ENCODE measurements at places on chromosomes 5 and 9.

DNA sequence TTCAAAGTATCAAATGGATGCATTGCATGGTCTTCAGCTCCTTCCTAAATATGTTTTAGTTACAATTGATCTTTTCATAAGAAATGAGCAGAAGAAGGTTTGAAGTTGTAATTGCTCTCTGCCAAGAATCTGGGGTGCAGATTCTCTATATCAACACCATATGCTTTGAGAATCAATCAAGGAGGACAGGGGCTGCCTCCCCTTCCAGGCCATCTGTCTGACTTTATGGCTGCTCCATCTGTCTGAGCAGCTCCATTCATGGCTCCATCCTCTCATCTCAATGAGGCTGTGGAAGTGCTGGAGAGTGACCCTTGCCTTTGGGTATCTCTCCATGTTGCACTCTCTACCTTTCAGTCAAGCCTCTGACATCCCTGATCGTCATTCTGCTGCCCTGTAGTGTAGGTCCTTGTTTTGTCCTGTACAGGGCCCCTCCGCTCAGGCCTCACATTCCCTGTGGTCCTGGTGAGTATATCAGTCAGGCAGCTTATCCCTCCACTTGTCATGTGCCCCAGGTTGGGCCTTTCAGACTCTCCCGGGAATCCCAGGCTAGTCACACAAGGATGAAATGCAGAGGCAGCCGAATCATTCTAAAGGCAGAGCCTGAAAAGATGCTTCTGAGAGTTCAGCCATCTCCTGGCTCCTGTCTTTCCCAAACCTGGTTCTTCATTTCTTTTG lies 14.0 kb upstream of the SV2C start:
- DNase-seq = no peak

DNA sequence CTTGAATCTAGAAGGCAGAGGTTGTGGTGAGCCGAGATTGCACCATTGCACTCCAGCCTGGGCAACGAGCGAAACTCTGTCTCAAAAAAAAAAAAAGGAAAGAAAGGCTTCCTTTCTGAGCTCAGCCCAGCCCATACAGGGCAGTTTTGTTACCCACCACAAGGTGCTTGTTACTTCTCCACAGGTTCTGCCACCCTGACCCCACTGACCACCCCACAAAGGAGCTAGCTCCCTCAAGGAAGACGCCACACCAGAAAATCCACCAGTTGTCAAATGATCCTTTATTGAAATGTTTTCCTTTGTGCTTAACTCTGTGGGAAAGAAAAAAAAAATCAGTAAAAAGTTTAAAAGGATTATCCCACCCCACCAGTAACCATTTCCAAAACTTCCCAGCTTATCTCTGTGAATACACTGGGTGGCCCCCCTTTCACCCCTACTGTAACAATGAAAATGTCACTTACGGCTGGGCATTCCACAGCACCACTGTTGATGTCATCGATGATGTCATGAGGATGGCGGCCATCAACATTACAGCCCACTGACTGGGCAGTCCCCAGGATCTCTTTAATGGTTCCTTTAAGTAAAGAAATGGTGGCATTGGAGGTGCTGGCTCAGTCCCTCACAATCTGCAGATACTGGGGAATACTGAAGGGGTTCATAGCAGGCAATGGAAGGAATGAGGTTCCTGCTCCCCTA lies 3.6 kb downstream of the RPL12 start:
- no peak for DNase-seq

DNA sequence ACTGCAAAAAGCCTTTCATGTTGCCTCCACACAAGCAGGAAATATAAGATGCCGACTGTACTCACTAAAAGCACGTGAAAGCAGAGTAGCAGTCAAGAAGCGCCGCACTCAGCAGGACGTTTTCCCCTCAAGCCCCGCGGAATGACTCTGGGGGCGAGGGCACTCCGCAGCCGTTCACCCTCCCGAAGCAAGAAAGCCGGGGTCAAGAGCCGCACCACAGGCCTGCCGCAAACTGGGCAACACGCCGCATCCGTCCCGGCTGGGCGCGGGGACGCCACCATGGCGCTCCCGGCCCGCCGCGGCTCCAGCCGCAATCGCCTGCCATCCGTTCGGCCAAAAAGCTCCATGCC lies 364 bp downstream of the RPS6 start:
- no peak for DNase-seq

DNA sequence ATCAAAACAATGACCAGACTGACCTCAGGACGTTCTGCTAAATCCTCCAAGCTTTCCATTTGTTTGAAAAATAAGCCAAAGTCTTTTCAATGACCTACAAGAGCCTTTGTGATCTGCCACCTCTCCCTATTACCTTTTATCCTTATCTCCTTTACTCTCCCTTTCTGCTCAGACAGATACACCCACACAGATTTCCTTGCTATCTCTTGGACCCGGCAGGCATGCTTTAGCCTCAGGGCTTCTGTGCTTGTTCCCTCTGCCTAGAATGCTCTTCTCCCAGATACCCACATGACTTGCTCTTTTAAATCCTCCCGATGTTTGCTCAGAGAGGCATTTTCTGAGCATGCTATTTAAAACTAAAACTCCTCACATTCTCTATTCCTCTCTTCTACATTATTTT lies 8.9 kb upstream of the ELOVL7 start:
- no peak for DNase-seq

DNA sequence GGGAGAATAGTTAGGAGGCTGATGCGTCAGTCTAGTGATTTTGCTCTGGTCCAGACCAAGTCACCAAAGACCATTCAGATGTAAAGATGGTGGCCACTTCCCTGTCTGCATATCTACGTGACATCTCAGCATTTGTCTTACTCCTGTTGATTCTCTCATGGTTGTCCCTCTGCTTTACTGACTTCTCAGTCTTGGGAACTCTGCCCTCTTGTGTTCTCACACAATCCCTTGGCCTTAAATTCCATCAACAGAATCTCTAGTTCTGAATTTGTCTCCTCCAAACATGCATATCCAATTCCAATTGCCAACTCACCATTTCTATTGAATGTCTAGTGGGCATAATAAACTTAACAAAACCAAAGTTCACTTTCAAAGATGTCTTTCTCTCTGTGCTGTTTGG lies 147.8 kb downstream of the SLC24A2 start:
- no peak for DNase-seq

DNA sequence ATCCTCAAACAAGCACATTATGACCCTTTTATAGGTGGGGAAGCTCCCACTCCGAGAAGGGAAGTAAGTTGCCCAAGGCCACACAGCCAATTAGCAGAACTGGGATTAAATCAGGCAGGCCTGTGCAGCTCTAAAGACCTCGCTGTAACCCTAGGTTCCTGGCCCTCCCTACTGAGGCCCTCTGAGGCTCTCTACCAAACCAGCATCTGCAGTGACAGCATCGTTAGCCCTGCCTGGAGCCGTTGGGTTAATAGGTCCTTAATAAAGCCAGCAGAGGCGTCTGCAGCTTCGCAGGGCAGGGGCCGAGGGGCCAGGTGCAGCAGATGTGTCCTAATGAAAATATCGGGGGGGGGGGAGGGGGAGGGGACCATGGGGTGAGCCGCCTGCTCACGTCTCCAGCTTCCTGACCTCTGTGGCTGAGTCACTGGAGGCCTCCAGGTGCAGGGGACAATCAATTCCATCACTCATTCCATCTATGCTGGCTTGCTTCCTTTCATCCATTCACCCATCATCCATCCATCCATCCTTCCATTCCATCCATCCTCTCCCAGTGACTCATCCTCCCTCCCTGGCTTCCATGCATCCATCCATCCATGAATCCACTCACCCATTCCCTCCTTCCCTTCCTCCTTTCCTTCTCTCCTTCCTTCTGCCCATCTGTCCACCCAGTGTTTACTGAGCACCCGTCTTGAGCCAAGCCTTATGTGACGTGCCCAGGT lies 203.9 kb downstream of the C9orf50 start:
- peak; percentile 36 for DNase-seq

DNA sequence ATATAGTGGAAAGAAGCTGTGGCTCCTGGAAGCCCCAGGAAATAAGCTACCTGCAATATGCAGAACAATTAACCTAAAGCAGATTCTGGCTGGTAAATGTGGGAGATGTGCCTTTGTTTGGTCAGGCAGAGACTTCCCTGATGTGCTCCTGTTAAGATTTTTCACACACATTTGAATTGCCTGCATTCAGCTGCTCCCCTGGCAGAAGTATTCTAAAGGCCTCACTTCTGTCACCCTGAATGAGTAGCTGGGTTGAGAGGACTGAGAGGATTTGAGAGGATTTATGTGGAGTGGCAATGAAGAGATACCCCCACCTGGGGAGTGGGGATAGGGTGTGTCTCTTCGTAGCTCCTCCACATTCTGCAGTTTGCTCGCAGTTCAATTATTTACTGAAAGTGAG lies 130.5 kb downstream of the ST8SIA4 start:
- DNase-seq = no peak

GRCh38 chr5:39256477-39257235 lies 37.3 kb upstream of the FYB1 start:
- peak; percentile 26 for DNase-seq

DNA sequence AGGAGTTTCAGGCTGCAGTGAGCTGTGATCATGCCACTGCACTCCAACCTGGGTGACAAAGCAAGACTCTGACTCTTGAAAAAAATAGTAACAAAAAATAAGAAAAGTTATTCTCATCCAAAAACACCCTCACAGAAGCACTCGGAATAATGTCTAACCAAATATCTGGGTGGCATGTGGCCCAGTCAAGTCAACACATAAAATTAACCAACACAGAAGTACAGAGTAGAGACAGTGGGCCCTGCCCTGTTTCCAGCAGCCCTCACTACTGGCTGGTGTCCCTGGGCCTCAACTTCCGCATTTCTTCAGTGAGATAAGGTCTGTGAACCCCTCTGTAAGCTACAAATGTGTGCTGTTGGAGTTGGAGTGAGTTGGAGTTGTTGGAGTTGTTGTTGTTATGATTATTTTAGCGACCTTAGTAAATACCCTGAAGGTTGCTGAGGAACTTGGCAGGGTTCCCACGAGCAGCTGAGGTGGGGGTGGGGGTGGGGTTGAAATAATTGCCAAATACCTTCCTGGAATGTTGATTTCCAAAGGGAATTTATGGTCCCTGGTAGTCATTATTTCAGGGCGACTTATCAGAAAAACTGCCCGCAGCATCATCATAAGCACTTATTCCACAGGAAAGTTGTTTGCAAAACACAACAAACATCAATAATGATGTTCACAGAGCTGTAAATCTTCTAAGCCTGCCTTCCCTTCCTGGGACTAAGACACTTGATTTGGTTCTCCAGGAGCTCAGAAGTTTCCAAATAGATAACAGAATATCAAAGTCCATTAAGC lies 30.2 kb downstream of the C5orf15 start:
- DNase-seq = no peak

GRCh38 chr5:140574165-140574564 lies 9.5 kb downstream of the SLC35A4 start:
- DNase-seq = no peak

GRCh38 chr5:35736280-35736679 lies 118.6 kb downstream of the SPEF2 start:
- no peak for DNase-seq

- peak; percentile 68 for DNase-seq
Measured at GRCh38 chr9:133532937-133533668, 1.4 kb upstream of the ADAMTSL2 start.

- no peak for DNase-seq
Measured at GRCh38 chr9:88023001-88023400, 48.7 kb upstream of the CDK20 start.

- no peak for DNase-seq
Measured at GRCh38 chr5:95543017-95543705, 11.6 kb downstream of the SKIC3 start.

- no peak for DNase-seq
Measured at GRCh38 chr9:123002754-123003153, 30.7 kb upstream of the GPR21 start.

GRCh38 chr5:167295681-167296005 lies 995.8 kb upstream of the WWC1 start:
- DNase-seq = no peak

- no peak for DNase-seq
Measured at GRCh38 chr5:98977723-98978122, 48.9 kb upstream of the CHD1 start.

DNA sequence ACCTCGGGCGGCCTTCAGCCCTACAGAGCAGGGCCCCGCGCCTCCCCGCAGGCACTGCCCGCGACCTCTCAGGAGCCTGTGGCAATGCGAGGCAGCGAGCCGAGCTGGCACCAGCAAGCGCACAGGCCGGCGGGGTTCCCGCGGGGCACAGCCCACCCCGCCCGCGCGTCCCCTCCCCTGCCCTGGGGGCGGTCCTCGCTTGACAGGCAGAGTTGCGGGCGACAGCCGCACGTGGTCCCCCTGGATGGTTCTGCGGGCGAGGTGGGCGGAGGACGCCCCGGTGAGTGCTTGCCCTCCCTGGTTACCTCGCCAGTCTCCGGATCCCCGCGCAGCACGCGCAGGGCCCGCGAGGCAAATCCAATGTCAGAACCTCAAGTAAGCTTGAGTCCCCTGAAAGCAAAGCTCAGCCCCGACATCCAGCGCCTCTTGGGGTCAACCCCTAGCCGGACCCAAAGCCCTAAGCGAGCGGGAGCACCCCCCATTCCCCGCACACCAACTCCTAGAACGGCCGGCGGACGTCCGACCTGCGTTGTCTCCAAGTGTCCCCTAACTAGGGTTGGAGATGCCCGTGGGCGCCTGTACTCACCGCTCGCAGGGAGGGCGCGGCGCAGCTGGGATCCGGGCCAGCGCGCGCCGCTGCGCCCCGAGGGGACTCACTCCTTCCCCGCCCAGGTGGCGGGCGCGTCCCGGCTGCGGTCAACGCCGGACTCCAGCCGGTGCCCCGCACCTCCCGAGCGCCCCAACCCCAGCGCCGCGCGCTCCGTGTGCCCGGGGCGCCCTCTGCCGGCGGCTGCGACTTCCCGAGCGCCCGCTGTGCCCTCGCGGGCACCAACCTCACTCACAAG lies at the start of gene DRD1:
TSS of gene DRD1 (minus strand) at position 123 of the 845 bp plus-strand sequence. CDS start 1,083 bp downstream, outside the sequence.
- DNase-seq = no peak

DNA sequence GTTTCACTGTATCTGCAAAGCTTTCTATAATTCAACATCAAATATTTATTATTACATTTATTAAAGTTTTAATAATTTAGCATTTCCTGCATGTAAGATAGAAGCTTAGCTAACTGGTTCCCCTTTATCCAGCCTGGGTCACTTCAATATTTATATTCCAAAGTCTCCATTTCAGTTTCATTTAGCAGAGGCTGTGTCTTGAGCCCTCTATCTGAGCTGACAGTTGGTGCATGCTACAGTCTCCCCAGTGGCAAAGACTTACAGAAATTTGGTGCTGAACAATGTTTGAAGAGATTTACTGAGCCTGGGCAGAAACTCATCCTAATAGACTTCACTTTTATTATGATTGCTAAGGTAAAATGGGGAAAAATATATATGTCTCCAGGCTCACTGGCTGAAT lies 279.1 kb downstream of the TRIM32 start:
- DNase-seq = no peak

DNA sequence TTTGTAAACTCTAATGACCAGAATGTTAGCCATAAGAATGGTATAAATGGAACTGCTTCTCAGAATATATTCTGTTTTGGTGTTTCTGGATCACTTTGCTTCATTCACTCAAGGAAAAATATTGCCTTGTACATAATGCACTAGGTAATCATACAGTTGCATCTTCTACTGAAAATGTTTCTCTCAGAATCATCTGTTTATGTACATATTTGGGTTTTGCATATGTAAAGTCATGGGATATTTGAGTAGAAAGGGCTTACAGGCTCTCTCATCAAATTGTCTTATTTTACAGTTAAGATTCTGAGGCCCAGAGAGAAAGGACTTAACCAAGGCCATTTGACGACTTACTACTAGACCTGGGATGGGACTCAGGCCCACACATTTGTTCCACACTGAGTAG lies 97.8 kb upstream of the PALM2AKAP2 start:
- DNase-seq = no peak

GRCh38 chr5:134735243-134735642 lies 3.1 kb upstream of the CAMLG start:
- DNase-seq = no peak

Data from CD4-positive, alpha-beta T cell treated with Interleukin-15 for 1 hour (primary cell).